ENCODE measurements at places on chromosomes 11 and 22.

DNA sequence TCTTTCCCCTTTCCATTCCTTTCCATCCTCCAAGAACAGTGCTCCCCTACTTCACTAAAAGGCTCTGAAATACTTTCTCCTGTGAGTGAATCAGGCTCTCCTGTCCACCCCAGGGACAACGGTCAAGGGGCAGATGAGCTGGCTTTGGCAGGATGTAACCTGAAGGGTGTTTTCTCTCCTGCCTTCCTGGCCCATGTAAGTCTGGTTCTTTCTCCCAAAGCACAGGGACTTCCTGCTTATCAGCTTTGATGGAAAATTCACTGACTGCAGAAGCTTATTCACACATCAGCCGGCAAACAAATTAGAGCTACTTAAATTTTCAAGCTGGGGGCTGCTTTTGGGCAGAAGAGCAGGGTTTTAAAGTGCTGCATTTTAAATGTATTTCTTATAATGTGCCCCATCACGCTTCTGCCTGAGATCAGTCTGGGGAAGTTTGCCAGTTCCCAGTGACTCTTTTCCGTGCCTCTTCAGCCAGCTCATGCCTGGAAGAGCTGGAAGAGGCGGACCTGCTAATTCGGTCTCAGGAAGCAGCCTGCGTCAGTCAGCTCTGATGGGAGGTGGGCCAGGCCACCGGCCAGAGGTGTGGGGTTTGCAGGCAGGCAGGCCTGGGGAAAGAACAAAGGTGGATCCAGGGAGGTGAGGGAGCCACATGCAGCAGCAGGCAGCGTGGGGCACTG, 140.4 kb upstream of the TBCEL start:
- peak; percentile 32 for DNase-seq

DNA sequence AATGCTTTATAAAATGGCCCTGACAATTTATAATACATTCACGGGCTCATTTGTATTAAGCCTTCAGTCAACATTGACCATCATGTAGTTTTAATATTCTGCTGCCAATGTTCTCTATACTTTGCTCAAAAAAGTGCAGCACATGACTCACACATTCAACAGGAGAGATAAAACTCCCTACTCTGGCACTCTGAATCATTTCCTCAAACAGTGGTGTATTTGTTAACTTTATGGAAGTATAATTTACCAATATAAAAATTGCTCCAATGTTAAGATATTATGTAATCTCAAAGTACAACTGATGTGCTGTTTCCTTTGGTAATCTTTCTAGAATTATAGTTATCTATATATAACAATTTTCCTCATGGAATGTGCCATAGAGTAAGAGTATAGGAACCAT, 39.9 kb downstream of the MAML2 start:
- no peak for DNase-seq

DNA sequence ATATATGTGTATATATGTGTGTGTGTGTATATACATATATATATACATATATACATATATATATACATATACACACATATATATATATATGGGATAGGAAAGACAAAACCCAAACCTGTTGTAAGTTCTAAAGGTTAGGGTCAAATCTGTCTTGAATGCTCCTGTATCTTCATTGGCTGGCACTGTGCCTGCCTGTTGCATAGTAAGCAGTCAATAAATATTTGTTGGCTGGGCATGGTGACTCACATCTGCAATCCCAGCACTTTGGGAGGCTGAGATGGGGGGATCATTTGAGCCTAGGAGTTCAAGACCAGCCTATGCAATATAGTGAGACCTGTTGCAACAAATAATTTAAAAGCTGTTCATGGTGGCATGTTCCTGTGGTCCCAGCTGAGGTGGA, 205.4 kb downstream of the DBX1 start:
- DNase-seq, result no peak

GRCh38 chr22:50400406-50400805, 57.3 kb downstream of the PPP6R2 start:
- no peak for DNase-seq

Data from head of caudate nucleus (tissue), 42 donors.